ENCODE measurements at places on chromosomes 11 and 22.

DNA sequence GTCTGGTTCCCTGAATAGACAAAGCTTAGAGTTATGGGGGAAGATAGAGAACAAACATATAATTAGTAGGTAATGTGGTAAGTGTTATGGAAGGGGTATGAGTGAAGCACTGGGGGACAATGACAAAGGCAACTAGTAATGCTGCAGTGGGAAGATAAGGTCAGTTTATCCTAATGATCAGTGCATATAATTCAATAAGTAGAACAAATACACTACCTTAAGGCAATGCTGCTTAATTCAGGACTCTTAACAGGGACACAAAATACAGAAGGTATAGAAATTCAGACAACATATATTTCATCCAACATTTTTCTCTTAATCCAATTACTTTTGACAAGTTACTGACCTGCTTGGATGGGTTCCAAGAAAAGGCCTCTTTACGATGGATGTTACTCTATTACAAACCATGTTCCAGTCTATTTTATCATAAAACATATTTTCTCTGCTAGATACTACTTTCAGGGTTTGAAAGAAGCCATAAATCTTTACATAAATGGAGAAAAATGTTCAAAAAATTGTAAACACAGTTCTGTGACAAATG lies 1186.2 kb downstream of the LRRC4C start:
- no peak for DNase-seq

GRCh38 chr11:117997406-117997805 lies 11.2 kb downstream of the IL10RA start:
- no peak for DNase-seq

DNA sequence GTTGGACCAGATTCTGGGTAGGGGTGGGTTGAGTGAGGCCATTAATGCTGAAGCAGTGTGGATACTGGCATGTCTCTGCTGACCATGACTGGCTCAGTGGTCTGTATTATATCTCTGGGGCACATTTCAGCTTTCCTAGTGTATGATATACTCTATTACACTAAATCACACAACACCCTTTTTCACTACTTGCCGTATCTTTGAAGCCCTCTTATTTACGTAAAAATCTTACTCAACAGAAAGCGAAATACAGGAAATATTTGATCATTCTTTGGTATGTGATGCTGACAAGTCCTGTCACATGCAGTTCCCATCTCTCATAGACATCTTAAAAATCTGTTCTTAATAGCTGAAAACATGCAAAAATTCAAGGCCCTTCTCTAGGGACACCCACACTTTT lies 40.3 kb downstream of the OR5B17 start:
- no peak for DNase-seq

- peak; percentile 13 for DNase-seq
These were observed 744.6 kb downstream of the FAM181B start for GRCh38 chr11:81989093-81989492.

DNA sequence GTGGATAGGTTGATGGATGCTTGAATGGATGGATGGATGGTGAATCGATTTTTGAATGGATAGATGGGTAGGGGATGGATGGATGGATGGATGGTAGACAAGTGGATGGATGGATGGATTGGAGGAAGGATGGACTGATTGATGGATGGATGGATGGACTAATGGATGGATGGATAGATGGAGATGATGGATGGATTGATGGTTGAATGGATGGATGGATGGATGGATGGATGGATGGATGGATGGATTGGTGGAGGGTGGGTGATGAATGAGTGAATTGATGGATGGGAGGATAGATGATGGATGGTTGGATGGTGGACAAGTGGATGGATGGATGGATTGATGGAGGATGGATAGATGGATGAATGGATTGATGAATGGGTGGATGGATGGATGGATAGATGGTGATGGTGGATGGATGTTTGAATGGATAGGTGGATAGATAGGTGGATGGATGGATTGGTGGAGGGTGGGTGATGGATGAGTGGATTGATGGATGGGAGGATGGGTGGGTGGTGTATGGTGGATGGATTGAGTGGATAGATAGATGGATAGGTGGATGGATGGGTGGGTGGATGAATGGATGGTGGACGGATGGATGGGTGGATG lies 1140.9 kb downstream of the BRD1 start:
- DNase-seq = no peak

GRCh38 chr11:66868726-66869566 lies 12.1 kb downstream of the LRFN4 start:
- DNase-seq = peak; percentile 89

GRCh38 chr11:34487430-34487829 lies 26.2 kb downstream of the ELF5 start:
- DNase-seq = no peak

- DNase-seq = no peak
These were observed 119.9 kb downstream of the MIAT start for GRCh38 chr22:26777156-26777801.

DNA sequence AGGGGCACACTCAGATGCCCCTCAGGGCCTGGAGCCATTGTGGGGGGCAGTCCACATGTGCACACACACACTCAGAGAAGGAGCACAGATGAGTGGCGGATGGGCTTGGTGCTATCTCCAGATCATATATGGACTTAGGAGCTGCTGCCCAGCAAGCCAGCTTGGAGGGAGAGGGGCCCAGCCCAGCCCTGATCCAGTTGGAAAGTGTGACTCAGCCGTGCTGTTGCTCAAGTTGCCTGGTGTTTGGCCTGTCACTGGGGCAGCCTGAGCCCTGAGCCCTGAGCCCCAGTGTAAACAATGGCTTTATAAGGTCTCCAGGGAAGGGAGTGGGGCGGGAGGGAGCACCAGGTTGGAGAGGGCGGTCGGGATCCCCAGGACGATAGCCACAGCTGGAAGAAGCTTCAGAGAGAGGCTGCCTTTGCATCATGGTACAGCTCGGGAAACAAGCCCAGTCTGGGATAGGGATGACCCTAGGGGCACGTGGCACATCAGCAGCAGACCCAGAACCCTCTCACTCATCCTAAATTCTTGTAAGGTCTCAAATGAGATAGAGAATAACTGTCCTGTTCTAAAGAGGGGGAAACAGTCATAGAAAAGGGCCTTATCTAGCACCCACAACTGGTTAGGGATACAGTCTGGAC lies 4.8 kb downstream of the SELENOM start:
- no peak for DNase-seq

- DNase-seq = no peak
These were observed 3.1 kb upstream of the IRAG1 start for GRCh38 chr11:10696468-10697322.

DNA sequence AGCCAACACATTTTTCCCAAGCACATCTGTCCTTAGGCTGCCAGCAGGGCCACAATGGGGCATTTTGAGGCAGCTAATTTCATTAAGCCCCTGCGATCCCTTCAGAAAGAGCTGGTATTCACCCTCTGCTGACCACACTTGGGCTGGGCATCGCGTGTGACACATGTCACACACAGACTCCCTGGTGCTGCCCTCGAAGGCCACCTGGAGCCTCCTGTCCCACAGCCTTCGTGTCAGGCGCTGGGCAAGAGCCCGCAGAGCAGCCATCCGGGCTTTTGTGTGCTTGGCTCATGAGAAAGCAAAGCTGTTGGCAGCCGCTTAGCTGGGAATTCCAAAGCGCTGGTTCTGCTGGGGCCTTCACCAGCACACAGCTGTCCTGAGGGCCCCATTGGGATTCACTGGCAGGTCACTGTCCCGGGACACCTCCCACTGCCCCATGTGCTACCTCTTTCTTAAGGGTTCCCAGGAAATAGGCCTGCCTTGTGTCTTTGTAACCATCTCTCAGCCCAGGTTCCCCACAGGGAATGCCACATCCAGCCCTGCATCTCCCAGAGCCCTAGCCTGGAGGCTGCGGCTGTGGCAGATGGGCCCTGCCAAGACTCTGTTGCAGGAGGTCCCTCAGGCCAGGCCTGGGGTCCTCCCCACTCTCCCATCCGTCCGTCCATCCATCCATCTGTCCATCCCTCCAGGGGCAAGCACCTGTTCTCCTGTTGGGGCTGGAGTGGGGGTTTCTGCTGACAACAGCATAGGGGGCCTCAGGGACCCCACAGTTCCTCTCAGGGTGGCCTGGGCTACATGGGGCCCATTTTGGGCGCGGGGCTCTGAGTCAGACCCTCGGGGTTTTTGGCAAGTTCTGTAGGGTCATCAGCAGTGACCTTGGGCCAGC lies 4.9 kb downstream of the CLDN5 start:
- DNase-seq = peak; percentile 4

Data from urothelium cell line (cell line).